ENCODE measurements at places on chromosomes 4 and X.

GRCh38 chrX:29687687-29688086 lies 527.7 kb upstream of the MAGEB2 start:
- DNase-seq: no peak

DNA sequence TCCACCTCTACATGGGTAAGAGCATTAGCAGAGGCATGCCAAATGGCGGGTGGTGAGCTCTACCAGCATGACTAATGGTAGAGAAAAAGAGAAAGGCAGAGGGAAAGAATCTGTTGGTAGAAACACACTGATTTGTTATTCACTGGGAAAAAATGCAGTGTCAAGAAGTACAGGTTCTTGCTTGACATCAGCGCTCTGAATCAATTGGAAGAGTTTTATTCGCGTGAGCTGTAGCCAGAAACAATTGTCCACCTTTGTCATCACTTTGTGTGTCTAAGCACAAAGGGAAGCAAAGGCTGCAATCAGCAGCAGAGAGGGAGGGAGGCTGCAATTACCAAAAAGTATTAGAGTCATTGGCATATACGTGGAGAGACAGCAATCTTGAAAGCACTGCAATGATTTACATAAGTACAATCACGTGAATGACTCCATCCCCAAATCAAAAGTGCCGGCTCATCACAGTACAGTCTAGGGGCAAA lies 67.7 kb upstream of the HS3ST1 start:
- DNase-seq: no peak

- no peak for DNase-seq
These were observed 42.9 kb downstream of the DCTD start for GRCh38 chr4:182874304-182874751.

DNA sequence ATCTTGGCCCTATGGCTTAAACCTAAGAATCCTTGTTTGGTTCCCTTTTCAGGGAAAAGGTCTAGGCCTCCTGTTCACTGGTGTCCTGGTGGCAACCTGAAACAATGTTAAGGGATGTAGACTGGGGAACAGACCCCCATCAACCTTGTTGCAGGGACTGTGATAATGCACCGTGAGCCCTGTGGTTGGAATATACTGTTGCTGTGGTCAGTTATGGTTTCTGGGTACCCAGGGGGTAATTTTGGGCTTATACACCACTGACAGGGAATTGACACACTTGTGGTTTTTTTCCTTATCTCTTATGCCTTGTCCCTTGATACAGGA lies 64.0 kb upstream of the WDR1 start:
- no peak for DNase-seq

DNA sequence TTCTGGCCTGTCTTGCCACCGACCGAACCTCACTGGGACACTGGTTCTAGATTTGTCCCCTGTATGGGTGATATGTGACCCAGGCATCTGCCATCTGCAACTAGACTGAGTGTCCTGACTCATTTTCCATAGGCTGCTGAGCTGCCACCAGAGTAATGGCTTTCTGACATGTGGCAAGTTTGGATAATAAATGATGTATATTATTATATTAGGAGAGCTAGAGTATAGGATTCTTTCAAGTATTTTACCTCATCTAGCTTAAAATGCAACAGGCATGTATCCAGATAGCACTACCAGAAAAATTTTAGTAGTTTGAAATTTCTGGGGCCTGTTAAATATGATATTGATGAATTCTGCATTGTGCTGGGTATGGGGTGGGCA lies 15.8 kb upstream of the PGRMC2 start:
- no peak for DNase-seq

DNA sequence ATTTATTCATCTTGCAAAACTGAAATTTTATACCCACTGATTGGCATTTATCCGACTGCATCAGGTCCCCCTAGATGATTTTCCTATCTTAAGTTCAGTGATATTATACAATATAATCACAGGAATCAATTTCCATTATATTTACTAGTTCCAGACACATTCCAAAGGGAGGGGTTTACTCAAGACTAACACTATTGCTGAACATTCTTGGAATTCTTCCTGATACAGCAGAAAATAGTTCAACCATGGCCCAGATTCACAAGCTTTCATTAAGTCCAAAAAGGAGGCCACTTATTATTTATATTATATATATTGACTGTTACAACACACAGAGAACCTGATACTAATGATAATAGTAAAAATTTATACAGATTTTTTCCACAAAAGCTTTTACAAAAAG lies 2353.6 kb downstream of the PCDH7 start:
- no peak for DNase-seq

DNA sequence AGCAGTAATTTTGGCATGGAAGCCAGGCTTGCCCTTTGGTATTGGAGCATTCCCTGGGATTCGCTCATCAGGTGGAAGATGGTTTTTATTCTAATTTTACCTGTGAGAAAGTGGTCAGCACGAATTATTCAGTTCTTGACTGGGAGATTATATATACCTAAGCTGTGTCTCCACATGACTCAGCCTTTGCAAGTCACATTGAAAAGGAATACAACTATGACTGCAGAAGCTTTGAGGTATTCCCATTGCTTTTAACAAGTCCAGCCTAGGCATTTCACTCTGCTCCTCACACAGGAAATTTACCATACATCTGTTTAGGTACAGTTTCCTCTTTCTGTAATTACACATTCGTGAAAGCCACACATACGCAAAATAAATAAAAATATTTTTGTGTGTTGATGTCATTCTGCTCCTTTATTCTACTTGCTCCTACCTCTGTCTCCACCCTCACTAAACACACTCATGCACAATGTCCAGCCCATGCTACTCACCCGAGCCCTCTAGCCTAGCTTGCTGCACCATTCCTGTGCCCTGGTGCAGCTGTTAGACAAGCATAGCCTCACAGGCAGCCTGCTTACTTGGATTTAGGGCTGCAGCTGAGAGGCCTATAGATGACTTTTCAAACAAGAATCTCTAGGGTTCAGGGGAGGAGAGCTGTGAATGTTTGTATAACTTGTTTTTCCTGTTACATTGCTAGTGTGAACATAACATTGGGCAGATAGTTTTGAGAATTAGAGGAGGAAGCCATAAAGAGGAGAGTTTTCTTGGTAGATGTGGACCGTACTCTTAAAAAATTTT lies 504.4 kb upstream of the FAT1 start:
- DNase-seq: no peak

- DNase-seq: no peak
These were observed 7.7 kb upstream of the ADD1 start for GRCh38 chr4:2835978-2836377.
